ENCODE measurements at places on chromosomes 7 and 10. TPM values are rescaled to one million over a fixed set of nuclear protein-coding genes. Genes with fewer than 3 reads are reported as not detected.

RPA3 gene
- 59.4 TPM for polyA plus RNA-seq

TAC1 gene
- polyA plus RNA-seq, result 10.9 TPM

CPA2 gene
- polyA plus RNA-seq, result not detected

ANKRD1 gene
- polyA plus RNA-seq, result 0.58 TPM

GRCh38 chr10:11036424-11037011 is 18.8 kb downstream of the CELF2 start:
- peak; percentile 33 for DNase-seq

DNA sequence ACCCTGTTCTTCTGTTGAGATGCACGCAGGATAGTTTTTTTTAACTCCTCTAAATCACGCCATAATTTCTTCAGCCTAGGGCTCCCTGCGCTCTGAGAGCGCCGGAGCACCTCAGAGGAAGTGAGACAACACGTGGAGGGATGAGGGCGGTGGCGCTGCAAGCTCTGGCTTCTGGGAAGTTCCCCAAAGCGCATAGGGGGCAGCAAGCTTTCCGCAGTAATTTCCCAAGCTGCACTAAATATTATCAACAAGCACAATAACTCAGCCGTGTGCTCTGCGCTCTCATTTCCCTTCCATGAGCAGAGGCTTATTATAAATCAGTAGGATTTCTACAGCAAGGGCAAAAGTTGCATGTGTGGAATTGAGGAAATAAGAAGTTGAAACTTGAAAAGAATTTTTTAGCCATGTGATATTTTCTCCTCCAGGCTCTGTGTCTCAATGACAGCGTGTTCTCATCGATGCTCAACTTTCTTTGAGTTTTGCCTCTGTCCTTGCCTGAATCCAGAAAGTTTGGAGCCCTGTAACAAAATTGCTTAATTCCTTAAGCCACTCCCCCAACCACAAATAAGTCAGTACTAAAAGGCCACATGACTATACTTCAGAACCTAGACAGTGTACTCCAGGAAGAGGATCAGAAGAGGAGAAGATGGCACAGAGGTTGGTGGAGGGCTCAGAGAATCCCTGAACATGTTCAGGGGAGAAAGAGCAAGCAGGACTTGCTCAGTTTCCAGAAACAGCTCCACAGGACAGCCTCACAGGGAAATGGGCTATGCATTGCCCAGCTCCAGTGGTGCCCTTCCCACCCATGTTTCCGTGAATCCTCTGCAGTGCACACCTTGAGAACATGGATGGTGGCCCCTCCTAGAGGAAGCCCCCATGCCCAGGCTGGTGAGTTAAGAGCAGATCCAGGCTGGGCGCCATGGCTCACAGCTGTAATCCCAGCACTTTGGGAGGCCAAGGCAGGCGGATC is 221.5 kb upstream of the GHITM start:
- DNase-seq, result no peak

DNA sequence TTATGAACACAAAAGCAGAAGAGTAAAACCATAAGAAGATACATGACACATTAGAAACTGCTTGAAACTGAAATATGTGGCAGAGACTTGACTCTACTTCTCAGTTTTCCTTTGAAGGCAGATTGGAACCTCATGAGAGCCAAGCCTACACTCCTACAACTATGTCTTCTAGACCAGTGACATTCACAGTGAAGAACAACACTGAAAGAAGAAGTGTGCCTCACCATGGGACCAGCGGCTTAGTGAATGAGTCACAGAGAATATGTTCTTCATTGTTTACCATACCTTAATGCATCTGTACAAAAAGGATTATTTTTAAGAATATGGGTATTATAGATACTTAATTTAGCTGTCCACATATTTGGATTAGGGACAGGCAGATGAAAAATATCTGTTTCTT is 248.3 kb downstream of the CDC14C start:
- no peak for DNase-seq

DNA sequence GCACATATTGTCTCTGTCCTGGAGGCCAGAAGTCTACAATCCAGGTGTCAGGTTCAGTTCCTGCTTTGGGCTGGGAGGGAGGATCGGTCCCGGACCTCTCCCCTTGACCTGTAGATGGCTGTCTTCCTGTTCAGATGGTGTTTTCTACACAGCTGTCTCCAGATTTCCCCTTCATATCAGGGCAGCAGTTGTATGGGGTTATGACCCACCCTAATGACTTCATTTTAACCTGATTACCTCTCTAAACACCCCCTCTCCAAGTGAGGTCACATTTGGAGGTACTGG is 38.7 kb downstream of the ZNF467 start:
- DNase-seq, result no peak

GRCh38 chr10:123972481-123973401 is 81.1 kb upstream of the CPXM2 start:
- peak; percentile 47 for DNase-seq

- no peak for DNase-seq
Measured at GRCh38 chr10:51109801-51110533, 35.7 kb downstream of the PRKG1 start.

GRCh38 chr7:157952050-157952667 is 615.4 kb downstream of the DNAJB6 start:
- no peak for DNase-seq

GRCh38 chr10:48802611-48803071 is 118.0 kb downstream of the WDFY4 start:
- DNase-seq, result no peak

- no peak for DNase-seq
Measured at GRCh38 chr7:79781716-79782115, 328.2 kb upstream of the MAGI2 start.

DNA sequence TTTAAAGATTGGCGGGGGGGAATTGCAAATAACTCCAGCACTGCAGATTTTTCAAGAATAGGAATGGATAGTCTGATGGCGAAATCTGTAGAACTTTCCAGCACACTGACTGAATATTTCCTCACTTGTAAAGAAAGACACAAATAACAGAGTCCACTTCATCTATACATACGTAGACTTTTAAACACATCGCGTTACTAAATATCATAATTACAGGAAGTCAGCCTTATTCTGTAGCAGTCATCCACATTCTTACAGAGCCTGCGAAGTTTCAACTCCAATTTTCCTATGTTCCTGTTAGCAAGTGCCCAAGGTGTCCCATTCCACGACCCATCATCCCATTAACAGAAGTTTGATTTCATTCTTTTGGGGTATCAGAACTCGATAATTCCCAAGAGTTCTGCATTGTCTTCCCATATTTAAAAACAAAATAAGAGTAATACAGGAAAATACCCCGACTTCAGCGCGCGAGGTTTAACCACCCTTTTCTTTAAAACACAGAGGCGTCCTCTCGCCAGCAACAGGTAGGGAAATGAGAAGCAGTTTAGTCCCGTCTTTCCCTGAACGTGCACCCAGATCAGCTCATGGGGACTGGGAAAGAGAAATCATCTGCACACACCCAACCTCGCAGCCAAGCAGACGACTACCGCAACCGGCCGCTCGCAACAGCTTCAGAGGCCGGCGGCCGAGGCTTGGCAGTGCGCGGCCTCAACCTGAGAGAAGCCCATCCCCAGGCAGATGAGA is 880 bp downstream of the HERC4 start:
- no peak for DNase-seq
